ENCODE measurements at places on chromosomes 2 and 18. TPM values are rescaled to one million over a fixed set of nuclear protein-coding genes. Genes with fewer than 3 reads are reported as not detected.

GRCh38 chr2:18630941-18631340 lies 41.6 kb upstream of the NT5C1B start:
- no peak for DNase-seq

GRCh38 chr18:24064391-24065100 lies 50.0 kb downstream of the TTC39C start:
- DNase-seq: no peak

RBM43 gene
- 3.0 TPM for total RNA-seq

DNA sequence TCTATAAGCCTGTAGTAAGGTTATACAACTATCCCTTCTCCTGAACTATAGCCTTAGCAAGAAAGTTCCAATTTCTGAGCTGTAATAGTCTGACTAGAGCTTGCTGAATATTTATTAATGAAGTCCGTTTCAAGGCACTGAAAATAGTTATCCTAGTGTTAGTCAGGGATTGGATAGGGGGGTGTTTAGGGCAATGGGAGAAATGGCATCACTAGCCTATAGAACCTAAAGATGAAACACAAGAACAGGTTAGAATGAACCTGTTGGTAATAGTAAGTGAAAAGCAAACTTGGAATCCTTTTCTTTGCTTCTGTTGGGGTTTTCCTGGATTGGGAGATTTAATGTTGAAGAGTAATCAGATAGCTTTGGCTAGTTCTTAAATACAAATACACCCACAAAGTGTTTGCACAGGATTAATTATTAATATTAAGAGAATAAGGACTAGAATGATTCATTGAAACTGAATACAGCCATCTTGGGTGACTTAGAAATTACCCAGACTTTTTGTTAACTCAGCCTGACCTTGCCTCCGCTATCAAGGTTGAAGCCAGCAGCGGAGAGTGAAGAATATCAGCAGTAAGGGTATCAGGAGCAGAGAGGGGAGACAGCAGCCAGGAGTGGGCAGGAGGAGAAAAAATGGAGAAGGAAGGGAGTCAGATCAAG lies 14.4 kb downstream of the CCNT2 start:
- no peak for DNase-seq

DNA sequence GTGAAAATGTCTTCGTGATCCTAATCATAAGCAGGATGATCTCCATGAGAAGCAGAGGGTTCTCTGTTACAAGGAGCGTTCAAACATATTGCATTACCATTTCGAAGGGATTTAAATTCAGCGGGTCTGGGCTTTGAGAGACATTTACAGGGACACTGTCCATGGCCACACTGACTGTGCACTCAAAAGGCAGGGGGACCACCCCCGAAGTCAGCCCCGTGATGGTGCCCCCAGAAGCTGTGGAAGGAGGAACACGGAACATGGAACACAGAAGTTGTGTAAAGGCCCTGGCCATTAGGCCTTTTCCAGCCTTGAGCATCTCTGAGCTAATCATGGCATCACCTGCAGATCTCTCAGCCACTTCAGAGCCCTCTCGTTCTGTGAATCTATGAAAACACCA lies 268.4 kb upstream of the MYT1L start:
- DNase-seq: no peak

LBX2 gene
- 5.8 TPM for total RNA-seq

DNA sequence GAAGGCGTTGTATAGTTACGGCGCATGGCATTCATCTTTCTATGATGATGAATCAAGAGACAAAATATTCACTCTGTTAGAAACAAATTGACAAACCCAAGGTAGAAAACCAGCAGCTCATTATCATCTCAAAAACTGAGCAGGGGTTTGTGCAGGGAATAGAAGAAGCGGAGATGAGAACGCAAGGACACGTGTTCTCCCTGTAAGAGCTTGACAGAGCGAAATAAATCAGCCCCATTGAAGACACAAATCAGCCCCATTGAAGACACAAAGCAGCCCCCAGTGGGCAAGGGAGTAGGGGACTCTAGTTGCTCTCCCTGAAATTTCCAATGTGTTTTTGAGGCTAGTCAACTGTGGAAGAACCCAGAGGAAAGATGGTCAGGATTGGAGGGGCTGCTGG lies 199.2 kb downstream of the EPHA4 start:
- DNase-seq: no peak

MC4R gene
- total RNA-seq: not detected

GRCh38 chr2:190742431-190742830 lies 93.5 kb downstream of the NAB1 start:
- DNase-seq: no peak

DNA sequence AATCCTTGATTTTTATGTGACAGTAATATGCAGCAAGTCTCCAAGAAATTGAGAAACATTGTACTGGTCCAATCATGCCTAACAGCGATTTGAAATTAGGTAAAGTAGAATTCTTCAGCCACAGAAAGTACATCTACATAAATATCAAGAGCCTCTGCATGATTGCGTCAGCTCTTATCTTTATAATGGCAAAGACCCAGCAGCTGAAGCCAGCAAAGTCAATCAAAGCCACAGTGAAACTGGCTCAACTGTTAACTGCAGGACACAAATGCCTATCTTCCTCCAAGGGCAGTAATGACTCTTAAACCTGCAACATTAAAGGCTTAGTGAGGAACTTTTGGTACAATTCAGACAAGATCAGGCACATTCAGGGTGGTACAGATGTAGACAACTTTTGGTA lies 102.5 kb downstream of the BARD1 start:
- no peak for DNase-seq

DNA sequence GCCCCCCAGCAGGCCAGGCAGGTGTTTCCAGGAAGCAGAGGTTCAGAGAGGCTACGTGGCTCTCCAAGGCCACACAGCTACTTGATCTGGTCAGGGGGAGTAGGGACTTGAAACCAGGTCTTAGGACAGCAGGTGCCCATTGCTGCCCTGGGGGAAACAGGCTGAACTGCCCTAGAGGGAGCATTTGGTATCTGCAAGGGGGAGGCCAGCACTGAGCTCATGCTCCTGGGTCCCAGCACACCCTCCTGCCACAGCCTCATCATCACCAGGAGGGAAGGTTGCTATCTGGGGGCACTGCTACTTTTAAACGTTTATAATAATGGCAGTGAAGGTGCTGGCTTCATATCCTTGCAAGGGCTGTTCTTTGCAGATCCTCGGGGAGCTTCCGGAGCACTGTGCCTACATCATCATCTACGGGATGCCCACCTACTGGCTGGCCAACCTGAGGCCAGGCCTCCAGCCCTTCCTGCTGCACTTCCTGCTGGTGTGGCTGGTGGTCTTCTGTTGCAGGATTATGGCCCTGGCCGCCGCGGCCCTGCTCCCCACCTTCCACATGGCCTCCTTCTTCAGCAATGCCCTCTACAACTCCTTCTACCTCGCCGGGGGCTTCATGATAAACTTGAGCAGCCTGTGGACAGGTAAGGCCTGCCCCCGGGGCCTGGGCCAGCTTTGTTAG lies 36.1 kb downstream of the ABCG8 start:
- no peak for DNase-seq

DNA sequence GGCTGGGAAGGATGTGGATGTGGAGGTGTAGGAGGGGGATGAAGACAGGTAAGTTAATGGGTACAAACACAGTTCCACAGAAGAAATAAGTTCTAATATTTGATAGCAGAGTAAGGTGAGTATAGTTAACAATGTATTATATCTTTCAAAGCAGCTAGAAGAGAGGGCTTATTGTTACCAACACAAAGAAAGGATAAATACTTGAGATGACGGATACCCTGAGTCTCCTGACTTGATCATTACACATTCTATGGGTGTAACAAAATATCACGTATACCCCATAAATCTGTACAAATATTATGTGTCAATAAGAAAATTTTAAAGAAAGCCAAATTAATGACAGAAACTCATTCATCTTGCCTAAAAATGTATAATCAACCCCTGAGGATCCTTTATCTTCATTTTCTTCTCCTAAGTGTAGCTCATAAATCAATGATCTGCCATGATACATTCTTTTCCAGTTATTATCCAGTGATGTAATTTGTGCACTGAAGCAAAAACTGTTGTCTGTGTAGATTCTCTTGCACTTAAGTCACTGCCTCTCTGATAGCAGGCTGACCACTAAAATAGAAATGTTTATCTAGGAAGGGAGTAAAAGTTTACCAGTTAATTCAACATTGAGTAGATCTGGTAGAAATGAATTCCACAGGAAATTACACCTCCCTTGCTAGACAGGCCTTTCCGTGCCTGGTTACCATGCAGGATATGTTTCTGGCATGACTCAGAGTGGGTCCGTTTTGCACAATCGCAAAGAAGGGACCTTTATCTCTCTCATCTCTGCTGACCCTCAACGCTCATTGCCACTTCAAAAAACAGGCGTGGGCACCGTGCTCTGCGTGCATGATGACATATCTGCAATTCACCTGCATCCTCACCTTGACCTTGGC lies 249.7 kb upstream of the NCKAP5 start:
- DNase-seq: no peak

DNA sequence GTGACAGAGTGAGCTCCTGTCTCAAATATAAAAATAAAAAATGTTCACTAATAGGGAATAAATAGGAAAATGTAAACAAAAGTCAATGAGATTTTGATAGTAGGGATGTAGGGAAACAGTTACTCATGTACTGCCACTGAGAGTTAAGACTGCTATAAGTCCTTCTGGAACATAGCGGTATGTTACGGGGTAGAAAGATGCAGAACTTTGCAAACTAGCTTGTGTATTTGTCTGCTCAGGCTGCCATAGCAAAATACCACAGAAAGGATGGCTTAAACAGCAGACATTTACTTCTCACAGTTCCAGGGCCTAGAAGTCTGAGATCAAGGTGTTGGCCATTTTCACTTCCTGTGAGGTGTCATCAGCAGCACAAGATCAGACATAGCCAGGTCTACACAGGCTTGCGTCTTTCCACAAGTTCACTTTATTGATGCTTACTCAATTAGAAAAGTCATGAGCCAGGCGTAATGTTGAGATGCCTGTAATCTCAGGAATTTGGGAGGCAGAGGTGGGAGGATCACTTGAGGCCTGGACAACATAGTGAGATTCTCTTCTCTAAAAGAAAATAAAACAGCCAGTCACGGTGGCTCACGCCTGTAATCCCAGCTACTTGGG lies 8.8 kb downstream of the TXNDC2 start:
- DNase-seq: no peak

GNLY gene
- 0.92 TPM for total RNA-seq

Measured in right lobe of liver (tissue), 6 donors.